ENCODE measurements at places on chromosomes 3 and 15.

DNA sequence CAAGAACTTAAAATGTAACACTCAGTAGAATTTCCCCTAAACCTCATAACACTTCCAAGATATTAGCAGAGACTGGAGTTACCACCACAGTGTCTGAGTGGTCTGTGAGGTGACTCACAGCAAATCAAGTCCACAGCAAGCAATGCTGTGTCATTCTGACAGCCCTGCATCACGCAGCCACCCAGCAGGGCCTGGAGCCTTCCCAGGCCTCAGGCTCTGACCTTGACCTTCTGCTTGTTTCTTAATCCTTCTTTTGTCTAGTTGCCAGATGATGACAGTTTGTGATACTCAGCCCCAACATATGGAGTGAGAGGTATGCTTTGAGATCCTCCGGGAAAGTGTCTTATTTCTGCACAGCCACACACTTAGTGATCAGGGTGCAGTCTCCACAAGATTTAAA is 82.5 kb downstream of the TOP2B start:
- DNase-seq, result no peak

GRCh38 chr3:129054605-129055104 is 5.9 kb upstream of the GP9 start:
- DNase-seq, result no peak

DNA sequence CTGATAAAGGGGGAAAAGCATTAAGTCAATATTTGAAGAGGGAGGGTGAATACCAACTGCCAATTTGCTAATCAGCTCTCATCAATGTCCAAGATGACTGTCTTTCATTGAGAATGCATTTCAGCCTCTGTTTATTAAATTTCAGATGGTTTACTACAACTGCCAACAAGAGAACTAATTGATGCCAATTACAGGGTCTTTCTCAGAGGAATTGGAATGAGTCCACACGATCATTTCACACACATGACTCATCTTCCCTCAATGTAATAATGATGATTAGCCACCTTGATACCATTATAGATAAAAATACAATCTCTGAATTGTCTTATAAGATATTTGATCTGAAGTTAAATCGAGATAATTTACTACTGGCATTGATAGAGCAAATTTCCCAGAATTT is 1274.4 kb downstream of the ROBO2 start:
- DNase-seq, result no peak

DNA sequence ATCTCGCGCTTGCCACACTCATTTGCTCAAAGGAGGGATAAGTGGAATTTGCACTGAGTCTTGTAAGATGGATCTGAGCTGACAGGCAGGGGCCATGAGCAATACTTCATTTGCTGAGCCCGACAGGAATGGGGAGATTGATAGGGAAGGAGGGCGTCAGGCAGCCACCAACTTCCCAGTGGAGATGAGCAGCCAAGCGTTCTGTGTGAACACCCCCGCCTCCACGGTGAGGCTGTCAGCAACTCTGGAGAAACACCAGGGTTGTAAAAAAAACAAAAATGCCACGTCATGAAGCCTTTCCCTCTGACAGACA is 36.8 kb downstream of the TLE3 start:
- no peak for DNase-seq

DNA sequence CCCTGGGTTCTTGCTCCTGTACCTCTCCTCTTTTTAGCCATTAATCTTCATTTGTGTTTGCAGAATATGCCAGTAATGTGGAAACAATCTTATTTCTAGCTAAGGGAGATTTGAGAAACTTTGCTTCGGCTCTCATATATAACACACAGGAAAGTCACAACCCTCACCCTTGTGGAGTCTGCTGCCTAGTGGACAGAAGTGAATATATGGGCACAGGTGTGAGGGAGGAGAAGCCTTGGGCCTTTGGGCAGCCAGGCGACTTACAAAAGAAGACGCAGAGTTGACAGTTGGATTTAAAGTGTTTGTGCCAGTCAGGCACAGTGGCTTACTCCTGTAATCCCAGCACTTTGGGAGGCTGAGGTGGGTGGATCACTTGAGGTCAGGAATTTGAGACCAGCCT is 181.8 kb upstream of the TBL1XR1 start:
- no peak for DNase-seq

- DNase-seq, result no peak
These were observed 599.0 kb downstream of the MAGI1 start for GRCh38 chr3:65439641-65440284.

- peak; percentile 59 for DNase-seq
These were observed 12.8 kb downstream of the LXN start for GRCh38 chr3:158659454-158660237.

DNA sequence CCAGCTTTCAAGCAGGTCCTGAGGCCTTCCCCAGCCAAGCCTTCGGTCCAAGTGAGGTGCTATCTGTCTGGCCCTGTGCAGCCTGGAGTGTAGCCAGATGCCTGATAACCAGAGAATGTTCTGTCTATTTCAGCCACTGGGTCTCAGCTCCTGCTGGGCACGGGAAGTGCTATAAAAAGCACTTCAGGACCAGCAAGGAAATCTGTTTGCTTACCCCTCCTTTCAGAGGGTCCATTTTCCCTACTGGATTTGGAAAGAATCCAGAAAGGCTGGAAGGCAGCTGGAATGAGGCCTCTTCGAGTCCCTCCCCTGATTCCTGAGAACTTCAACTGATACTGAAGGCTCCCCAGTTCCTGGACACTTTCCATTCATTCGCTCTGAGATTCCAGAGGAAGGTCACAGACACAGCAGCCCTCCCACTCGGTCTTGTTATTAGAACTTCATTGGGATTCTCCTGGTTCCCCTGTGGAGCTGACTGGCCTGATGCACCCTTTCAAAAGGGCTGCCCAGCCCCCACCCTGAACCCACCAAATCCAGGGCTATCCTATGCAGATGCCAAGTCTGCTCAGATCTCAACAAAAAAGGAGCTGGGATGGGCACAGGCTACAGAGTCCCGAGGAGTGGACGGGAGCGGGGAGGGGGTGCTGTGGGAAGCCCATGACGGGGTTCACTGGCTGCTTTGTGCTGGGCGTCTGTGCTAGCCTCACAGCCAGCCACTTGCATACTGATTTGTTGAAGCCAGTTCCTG is 70.4 kb downstream of the UMPS start:
- DNase-seq, result no peak

GRCh38 chr3:23365066-23365465 is 161.9 kb downstream of the UBE2E2 start:
- no peak for DNase-seq

DNA sequence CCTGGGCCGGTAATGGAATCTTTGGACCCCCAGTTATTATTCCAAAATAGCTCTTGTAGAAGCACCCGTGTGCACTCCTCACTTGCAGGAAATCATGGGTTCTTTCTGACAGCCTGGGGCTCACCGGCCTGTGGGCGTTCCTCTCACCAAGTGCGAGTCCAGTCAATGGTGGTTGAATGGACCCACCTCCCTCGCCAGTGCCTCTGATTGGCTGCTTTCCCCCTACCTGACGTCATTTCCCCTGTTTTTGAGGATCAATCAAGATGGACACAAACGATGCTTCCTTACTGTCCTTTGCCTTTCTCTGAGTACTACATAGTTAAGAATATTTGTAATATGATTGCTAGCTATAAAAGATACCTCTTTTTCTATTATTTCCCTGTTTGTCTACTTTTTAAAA is 18.1 kb downstream of the MOBP start:
- no peak for DNase-seq

GRCh38 chr15:28107904-28108275 is 8.8 kb upstream of the OCA2 start:
- no peak for DNase-seq

GRCh38 chr3:98670020-98670419 is 76.6 kb upstream of the CPOX start:
- DNase-seq, result no peak
